ENCODE measurements at places on chromosomes 3 and 15. TPM values are rescaled to one million over a fixed set of nuclear protein-coding genes. Genes with fewer than 3 reads are reported as not detected.

Gene ST3GAL6
- 6.1 TPM for polyA plus RNA-seq

GRCh38 chr3:186538779-186539178 lies 5.4 kb downstream of the CRYGS start:
- DNase-seq: no peak

GRCh38 chr3:183745300-183746098 lies 47.9 kb downstream of the YEATS2 start:
- DNase-seq: no peak

- no peak for DNase-seq
Measured at GRCh38 chr15:98555173-98555515, 93.2 kb upstream of the IGF1R start.
